Stimulated activated CD4-positive, alpha-beta T cell treated with anti-CD3 and anti-CD28 coated beads, Interleukin-4, amount 100 ng/mL, for 4 hours (primary cell): ENCODE measurements at places on chromosomes 7 and 10.
A peak's percentile ranks its signal among the peaks of the same experiment; 100 is the strongest.

- DNase-seq = no peak
Measured at GRCh38 chr7:128112018-128112780, 81.0 kb upstream of the LRRC4 start.

GRCh38 chr7:44889086-44889781 lies 3.9 kb upstream of the PURB start:
- DNase-seq = no peak

GRCh38 chr7:84912993-84913635 lies 273.7 kb downstream of the SEMA3D start:
- no peak for DNase-seq

- no peak for DNase-seq
Measured at GRCh38 chr7:120021085-120021484, 251.9 kb upstream of the KCND2 start.

DNA sequence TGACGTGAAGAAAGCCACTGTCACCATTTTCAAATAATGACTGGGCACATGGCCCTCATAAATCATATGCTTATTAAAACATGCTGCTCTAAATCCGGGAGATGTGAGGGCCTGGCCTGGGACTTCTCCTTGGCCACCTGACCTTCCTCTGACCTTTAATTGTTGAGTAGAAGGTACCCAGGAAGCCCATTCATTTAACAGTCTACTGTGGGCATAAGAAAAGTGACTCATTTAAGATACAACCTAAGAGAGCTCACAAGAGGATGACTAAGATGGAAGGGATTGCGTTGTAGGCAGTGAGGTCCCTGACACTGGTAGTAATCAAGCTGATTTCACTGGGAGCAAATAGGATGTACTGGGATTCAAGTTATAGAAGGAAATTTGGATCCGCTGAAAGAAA lies 203.4 kb upstream of the GPR26 start:
- DNase-seq = no peak

- no peak for DNase-seq
Measured at GRCh38 chr7:156232931-156233705, 407.5 kb upstream of the RNF32 start.

DNA sequence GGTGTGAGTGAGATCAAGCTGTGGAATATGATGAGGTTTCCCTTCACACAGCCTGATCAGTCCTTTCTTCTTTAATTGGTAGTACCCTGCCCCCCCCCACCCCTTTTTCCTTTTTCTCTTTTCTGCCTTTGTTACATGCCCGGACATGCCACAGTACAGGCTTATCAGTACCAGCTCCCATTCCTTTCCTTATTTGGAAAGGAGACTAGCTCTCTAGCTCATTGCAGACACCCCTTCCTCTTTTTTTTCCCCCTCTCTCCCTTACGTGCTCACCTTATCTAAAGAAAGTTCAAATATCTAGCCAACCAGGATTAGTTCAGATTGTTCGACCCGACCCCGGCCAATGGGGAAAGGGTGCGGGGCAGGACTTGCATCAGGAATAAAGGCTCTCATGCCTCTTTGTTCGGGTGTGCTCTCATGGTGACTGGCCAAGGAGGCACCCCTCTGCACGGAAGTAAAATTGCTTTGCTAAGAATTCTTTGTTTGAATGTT lies 230.4 kb downstream of the ACTR3B start:
- DNase-seq = no peak

GRCh38 chr7:158244873-158245723 lies 342.5 kb downstream of the PTPRN2 start:
- no peak for DNase-seq

- no peak for DNase-seq
Measured at GRCh38 chr7:13411636-13412035, 577.8 kb downstream of the ETV1 start.

GRCh38 chr7:148146346-148146745 lies 444.2 kb upstream of the C7orf33 start:
- DNase-seq = no peak

- DNase-seq = no peak
Measured at GRCh38 chr7:48130658-48131108, 40.6 kb upstream of the ABCA13 start.

DNA sequence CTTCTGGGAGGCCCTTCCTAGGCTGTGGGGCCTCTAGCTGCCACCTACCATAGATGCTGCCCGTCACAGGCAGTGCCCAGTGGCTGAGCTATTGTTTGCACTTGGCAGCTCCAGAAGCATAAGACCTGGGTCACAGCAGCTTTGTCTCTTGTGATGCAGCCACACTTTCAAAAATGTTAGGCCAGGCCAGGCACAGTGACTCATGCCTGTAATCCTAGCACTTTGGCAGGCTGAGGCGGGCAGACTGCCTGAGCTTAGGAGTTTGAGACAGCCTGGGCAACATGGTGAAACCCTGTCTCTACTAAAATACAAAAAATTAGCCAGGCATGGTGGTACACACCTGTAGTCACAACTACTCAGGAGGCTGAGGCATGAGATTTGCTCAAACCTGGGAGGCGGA lies 9.5 kb upstream of the KAZALD1 start:
- no peak for DNase-seq

DNA sequence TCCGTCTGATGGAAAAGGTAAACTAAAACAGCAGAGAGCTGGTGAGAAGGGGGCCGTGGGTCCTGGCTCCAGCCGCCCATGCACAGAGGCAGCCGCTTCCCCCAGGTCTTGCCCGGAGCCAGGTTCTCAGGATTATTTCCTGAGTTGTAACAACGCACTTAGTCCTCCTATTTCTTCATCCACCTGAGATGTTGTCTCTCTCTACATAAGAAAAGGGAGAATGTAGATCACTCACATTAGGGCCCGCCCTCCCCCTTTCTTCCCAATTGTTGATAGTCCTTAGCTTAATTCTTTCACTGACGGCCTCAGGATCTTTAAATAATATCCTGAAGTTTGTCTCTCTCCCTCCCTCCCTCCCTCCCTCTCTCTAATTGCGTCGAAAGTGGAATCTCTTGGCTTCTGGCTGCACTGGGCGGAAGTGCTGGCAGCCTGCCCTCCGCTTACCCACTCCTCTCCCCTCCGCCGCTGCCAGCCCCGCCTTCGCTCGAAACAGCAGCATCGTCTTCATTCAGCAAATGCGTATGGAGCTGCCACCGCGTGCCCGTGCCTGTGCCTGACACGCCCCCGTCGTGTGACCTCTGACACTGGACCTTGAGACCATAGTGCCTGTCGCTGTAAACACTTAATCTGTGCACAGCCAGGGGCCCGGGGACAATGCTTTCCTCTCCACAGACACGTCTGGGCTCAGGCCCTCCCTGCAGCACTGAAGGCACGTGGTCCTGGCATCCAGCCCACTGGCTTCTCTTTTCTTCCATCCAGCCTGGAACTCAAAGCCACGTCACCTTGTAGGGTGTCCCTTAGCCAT lies 174.5 kb upstream of the PPP2R2D start:
- DNase-seq = no peak

GRCh38 chr7:363626-364025 lies 73.7 kb downstream of the FOXL3 start:
- no peak for DNase-seq

DNA sequence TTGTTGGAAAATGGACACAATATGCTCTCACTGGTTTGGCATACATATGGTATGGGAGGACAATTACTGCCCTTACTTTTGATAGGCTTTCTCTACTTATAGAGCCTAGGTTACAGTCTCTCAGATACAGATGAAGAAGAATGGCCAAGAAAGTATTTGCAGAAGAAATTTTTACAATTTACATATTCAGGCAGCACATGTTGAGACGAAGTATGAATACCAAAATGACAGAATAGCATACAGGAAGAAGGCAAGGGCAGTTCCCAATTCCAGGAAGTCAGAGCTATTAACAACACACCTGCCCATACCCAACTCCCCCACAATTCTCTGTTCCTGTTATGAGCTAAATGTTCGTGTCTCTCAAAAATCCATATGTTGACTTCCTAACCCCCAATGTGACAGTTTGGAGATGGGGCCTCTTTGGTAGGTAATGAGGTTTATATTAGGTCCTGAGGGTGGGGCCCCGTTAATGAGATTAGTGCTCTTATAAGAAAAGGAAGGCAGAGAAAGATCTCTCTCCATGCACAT lies 67.8 kb downstream of the DOCK4 start:
- DNase-seq = no peak

DNA sequence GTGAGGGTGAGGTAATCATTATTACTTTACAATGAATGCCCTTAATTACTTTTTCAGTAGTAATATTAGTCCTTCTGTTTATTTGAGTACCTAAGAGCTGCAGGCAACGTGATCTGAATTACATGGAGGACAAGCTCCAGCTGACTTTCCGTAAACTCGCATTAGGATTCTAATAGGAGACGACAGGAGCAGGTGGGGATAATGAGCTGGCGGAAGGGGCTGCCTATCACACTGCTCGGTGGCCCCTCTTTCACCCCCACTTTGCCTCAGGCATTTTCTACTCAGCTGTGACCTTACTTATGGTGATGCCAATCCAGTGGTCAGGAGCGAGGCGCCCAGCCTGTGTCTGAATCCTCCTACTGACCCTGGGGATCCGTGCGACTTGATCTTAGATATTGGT lies at the start of gene C7orf33:
Gene C7orf33 (plus strand): TSS at position 296 of the 400 bp plus-strand sequence. CDS start 160 bp downstream, outside the sequence.
- no peak for DNase-seq

DNA sequence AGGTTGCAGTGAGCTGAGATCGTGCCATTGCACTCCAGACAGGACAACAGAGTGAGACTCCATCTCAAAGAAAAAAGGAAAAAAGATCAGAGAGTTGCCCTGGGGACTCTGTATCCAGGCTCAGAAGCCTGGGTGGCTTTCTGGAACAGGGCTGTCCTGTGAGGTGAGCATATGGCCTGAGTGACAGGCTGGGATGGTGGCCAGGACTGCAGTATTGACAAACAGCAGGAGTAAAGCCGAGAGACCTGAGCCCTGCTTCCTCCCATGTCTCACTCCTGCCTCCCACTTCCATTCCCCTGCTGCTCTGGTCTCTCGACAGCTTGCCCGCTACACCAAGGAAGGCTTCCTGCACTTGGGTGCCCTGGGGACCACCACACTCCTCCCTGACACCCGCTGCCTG lies 578.5 kb downstream of the GALNT17 start:
- DNase-seq = no peak

DNA sequence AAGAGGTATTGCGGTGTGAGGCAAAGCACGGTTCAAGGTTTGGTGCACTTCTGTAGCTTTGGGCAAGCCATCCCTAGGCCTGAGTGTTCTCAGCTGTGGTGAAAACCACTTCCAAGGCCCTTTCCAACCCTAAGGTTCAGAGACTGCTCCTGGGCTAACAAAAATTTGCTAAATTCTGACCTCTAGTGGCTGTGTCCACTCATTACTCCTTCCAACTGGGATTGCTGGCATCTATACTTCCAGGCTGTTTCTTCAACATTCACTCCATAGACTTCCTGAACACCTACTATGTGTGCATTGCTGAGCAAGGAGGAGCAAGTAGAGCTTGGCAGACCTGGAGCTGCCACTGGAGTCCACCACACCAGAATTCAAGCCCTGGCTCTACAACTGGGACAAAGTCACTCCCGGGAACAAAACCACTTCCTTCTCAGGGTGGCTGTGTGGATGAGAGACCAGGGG lies 29.3 kb upstream of the SH3PXD2A start:
- DNase-seq = no peak

GRCh38 chr7:50207686-50208255 lies 96.7 kb upstream of the IKZF1 start:
- no peak for DNase-seq

- DNase-seq = no peak
Measured at GRCh38 chr10:47339186-47339735, 8.9 kb upstream of the RBP3 start.

DNA sequence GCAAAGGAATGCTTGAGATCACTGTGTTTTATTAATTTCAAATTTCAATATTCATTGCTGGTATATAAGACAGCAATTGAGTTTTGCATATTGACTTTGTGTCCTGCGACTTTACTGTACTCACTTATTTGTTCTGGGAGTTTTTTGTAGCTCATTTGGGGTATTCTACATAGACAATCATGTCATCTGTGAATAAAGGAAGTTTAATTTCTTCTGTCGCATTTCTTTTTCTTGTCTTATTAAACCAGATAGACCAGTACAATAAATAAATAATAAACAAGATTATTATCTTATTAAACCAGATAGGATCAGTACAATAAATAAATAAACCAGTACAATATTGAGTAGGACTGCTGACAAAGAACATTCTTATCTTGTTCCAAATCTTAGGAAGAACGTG lies 448.2 kb downstream of the RPS24 start:
- DNase-seq = no peak

GRCh38 chr10:48931188-48931587 lies 8.5 kb downstream of the LRRC18 start:
- no peak for DNase-seq

GRCh38 chr7:27212497-27213432 lies 12.9 kb upstream of the HOXA13 start:
- no peak for DNase-seq

- DNase-seq = peak; percentile 27
Measured at GRCh38 chr10:84008878-84009277, 130.4 kb upstream of the GHITM start.

GRCh38 chr7:24933298-24933697 lies 46.7 kb downstream of the OSBPL3 start:
- no peak for DNase-seq

GRCh38 chr7:117350027-117350426 lies 27.2 kb upstream of the WNT2 start:
- no peak for DNase-seq

GRCh38 chr7:5681979-5682546 lies 99.4 kb downstream of the RNF216 start:
- DNase-seq = no peak

GRCh38 chr7:124692425-124692824 lies 73.2 kb downstream of the GPR37 start:
- no peak for DNase-seq

- no peak for DNase-seq
Measured at GRCh38 chr7:151194188-151194587, 7.1 kb upstream of the ASB10 start.

DNA sequence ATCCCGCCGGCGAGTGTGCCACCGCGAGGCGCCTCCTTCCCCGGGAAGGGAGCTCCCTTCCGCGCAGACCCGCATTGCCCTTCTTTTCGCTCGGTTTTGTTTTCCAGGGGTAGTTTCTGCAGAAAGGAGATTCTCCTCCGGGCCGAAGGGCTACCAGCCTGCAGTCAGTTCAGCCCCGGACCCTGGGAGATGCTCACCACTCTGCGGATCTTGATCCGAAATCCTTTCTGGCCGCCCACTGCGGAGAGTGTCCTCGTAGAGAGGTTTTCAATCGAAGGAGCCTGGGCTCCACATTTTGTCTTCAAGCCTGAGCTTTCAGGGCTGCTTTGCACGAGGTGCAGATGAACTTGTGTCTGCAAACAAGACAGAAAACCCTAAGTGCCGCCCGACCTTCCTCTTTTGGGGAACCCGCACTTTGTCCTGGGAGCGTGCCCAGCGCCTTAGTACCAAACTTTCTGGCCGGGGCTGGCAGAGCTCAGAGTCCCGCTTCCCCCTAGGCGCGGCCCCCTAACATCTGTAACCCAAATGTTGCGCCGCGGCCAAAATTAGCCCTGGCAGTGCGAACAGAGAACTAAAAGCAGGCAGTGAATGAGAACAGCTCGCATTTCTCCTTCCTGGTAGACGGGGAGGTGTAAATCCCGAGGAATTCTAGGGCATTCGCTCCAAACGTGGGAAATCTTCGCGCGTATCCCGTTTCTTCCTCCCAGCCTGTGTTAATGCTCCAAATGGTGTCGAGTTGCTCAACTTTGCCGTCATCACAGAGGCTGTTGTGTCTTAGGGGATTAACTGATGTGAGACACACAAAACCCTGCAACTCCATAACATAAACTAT lies 6.7 kb upstream of the EN2 start:
- DNase-seq = no peak

- DNase-seq = no peak
Measured at GRCh38 chr10:125061557-125062226, 98.7 kb downstream of the CTBP2 start.
